ENCODE measurements at places on chromosomes 4 and X.

DNA sequence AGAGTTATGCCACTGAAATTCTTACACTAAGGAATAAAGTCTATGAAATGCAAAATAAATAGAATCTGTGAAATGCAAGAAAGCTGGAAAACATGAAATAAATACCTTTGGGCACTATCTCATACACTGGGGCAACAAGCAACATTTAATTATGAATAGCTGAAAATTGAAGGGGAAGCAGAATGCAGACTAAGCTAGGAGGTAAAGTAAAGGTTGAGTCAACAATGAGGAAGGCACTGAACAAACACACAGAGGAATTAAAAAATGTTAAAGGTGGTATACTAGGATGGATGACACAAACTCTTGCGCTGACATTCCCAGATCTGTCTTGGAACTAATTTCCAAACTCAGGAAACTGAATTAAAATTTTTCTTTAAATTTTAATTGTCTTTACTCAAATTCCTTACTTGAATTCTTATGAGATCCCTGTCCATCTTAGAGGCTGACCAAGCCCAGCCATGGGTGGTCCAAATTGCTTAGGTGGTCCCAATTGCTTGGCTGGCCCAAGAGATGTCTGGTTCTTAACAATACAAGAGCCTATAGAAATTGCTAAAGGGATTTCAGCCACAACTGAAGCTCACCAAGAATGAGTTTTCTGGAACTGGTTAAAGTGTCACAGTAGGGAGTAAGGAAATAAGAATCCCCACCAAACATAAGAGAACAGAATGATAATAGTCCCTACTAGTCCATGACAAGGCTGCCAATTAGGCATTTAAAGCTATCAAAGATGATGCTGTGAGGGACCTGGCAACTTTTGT lies 41.3 kb upstream of the ZCCHC13 start:
- no peak for DNase-seq

GRCh38 chrX:26026179-26026578 lies 112.0 kb upstream of the MAGEB18 start:
- DNase-seq: no peak

GRCh38 chrX:149491812-149492211 lies 13.3 kb downstream of the IDS start:
- no peak for DNase-seq

- DNase-seq: no peak
Measured at GRCh38 chr4:97457253-97457652, 686.0 kb downstream of the STPG2 start.

- DNase-seq: peak; percentile 54
Measured at GRCh38 chr4:2793586-2794485, 951 bp downstream of the SH3BP2 start.

DNA sequence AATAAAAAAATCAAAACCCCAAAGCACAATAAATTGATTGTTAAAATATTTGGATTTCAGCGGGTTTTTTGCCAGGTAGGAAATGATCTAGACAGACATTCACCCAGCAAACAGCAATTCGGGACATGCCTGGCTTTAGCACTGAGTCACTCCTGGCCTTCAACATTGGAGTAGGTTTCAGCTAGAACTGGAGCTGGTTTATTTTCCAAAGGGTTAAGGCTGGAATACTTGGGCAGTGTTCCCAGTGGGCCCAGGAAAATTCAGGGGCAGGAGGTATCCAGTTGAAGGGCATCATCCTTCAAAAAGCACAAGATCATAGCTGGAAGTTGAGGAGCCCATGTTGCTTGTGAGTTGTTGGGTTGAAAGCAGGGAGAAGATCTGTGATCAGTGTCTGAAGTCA lies 41.0 kb downstream of the TXLNG start:
- no peak for DNase-seq

GRCh38 chrX:119238557-119238956 lies 2.5 kb downstream of the PGRMC1 start:
- DNase-seq: no peak

DNA sequence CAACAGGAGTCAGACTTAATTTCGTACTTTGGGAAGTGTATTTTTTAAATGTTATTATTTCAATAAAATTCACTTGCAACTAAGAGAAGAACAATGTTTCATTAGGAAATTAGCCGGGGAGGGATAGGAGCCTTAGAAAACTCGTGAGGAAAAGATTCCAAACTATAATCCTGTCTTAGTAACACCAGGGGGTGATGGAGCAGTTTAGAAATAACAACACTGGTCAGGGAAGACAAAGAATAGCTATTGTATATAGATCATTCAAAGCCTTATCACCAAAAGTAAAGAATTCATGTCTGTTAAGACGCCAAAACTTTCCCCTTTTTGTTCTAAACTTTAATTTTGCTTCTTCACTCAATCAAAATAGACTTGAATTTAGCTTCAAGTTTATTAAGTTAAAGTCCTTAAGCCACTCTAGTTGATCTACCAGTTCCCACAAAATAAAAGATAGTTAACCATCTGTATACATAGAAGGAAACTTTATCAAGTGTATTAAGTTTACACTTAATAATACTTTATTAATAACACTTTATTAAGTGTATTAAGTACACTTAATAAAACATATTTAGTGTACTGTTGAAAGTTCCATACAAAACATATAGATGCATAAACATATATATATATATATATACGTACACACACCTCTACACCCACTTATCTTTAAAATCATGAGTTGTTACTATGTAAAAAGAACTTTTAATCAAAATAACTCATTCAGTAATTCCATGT lies 60.5 kb downstream of the ARAP2 start:
- no peak for DNase-seq

GRCh38 chr4:101824500-101824899 lies 34.0 kb downstream of the BANK1 start:
- DNase-seq: no peak

DNA sequence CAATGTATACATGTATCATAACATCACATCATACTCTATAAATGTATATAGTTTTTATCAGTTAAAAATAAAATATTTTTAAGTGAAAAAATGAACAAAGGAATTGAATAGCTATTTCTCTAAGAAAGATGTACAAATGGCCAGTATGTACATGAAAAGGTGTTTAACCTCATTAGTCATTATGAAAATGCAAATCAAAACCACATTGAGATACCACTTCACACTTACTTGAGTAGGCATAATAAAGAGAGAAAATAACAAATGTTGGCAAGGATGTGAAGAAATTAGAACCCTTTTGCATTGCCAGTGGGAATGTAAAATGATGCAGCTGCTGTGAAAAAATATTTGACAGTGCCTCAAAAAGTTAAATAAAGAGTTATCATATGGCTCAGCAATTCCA lies 95.5 kb downstream of the IRS4 start:
- DNase-seq: no peak

DNA sequence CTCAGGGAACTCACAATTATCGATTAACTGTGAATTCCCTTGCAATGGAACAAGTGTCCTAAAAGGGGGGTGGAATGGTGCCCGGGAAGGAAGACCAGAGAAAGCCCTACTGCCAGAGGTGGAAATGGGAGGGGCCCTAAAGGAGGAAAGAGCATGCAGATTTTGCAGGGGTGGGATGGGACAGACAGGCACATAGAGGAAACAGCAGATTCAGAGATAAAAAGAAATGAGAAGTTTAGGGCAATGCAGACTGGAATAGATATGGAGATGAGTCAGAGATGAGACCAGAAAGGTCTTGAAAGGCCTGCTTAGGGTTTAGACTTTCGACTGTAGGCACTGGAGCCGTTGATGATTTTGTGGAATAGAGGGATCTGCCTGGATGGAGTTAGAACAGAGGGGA lies 57.4 kb upstream of the PITX2 start:
- no peak for DNase-seq

- DNase-seq: no peak
Measured at GRCh38 chrX:139093201-139093600, 381.7 kb upstream of the FGF13 start.

GRCh38 chr4:115453416-115453815 lies 340.0 kb upstream of the NDST4 start:
- no peak for DNase-seq

DNA sequence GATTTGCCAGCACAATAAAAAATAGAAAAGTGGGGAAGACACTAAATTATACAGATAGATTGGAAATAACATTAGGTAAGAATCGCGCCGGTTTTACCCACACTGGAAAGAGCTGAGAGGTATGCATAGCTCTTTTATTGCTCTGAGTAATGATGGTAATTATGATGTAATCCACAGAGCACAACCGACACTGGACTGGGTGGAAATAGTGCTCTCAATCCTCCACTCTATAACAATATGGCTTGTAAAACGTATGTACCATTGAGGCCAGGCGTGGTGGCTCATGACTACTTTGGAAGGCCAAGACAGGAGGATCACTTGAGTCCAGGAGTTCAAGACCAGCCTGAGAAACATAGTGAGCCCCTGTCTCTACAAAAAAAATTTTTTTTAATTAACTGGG lies 104.3 kb upstream of the RAPGEF2 start:
- DNase-seq: no peak

GRCh38 chr4:91846233-91846632 lies 457.5 kb upstream of the GRID2 start:
- DNase-seq: no peak

GRCh38 chr4:176784816-176785215 lies 7.9 kb downstream of the VEGFC start:
- DNase-seq: no peak

- no peak for DNase-seq
Measured at GRCh38 chr4:123353656-123354055, 42.9 kb upstream of the SPRY1 start.

DNA sequence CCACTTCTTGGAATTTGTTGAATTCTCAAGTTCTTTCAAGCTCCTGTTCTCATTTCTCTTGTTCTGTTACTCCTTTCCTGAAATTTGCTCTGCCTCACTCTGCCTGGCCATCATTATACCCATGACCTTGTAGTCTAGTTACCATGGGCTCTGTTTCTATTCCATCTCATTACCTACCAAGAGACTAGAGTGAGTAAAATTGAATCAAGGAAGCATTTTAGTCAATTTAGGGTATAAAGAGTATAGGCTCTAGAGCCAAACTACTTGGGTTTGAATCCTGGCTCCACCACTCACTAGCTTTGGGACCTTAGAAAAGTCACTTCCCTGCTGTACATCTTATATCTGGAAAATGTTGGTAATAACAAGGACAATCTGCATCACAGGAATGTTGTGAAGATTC lies 2.2 kb downstream of the ALAS2 start:
- no peak for DNase-seq

DNA sequence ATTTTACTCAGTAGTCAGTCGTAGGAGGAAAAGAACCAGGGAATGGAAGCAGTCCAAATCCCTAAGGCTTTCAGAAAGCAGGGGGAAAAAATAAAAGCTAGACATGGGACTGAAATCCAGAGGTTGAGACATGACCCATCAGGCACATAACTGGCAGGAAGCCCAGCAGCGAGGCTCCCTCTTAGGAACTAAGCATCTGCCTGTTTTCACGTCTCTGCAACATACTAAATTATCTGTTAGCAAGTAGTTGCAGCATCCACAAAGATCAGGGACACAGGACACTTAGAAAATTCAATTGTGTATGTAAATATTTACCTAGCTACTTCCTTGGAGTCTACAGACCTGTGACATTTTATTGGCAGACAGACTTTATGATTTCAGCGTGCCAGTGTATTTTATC lies 118.0 kb upstream of the EDNRA start:
- DNase-seq: no peak

DNA sequence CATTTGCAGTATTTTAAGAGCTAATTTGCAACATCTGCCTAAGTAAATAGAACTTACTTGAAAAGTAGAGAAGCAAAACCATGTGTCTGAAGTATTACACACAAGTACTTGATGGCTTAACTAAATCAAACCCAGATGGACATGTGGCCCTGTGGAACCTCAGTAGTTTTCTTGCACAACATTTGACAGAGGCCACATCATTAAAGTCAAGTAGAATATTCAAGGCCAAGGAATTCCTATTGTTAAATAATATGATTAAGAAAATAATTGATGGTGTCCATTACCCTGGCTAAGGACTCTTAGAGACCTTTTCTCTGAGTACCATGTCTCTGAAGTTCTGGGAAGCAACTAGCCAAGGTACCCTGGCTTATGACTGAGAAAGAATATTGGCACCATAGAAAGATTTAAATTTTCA lies 135.4 kb upstream of the OTUD4 start:
- DNase-seq: no peak

- DNase-seq: no peak
Measured at GRCh38 chr4:186472948-186473347, 82.4 kb downstream of the MTNR1A start.

- DNase-seq: no peak
Measured at GRCh38 chr4:143186212-143186611, 1.5 kb downstream of the USP38 start.

DNA sequence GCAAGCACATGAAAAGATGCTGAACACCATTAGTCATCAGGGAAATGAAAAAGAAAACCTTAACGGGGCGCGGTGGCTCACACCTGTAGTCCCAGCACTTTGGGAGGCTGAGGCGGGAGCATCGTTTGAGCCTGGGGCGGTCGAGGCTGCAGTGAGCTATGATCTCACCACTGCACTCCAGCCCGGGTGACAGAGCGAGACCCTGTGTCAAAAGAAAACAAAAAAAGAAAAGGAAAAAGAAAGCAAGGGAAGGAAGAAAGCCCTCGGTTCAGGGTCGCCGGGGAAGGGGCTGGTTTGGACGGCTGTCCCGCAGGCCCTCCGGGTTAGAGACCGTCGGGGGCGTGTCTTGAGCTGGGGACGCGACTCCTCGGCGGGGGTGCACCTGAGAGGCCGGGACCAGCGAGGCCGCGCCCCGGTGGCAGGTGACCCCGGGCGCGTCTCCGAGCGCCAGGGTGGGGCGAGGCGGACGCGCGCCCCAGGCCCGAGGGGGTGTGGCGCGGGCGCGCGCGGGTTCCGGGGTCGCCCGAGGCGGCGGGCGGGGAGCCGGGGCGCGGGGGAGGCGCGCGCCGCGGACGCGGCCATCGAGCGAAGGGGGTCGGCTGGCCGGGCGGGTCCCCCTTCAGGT lies 478 bp upstream of the PLXNA3 start:
- peak; percentile 59 for DNase-seq

- DNase-seq: no peak
Measured at GRCh38 chr4:108889696-108890483, 127.0 kb upstream of the ETNPPL start.

DNA sequence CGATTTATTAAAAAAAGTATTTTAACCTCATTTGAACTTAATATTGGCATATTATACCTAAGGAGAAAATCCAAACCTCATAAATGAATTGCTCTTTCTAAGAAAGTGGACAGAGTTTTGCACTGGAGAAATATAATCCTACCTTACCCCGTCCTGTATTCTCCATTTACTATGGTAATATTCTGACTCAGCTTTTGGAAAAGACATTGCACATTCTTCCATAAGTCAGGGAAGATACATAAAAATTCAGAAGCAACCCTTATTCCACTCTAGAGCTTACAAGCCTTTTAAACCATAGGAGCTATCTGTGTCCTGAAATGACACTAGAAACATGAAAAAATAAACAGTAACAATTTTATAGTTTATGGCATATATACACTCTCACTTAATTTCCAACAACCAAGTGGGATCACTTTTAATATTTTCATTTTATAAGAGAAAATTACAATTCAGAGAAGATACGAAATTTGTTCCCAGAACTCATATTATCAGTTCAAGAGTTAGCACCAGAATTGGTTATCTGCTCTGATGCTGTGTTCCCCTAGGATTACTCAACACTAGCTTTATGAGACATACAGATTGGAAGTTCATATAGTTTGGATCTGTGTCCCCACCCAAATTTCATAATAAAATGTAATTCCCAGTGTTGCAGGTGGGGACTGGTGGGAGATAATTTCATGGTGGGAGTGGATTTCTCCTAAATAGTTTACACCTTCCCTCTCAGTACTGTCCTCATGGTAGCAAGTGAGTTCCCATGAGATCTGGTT lies 359.4 kb downstream of the ARAP2 start:
- DNase-seq: no peak

GRCh38 chr4:137664046-137664387 lies 131.7 kb upstream of the PCDH18 start:
- no peak for DNase-seq
